ENCODE measurements at places on chromosomes 2 and 18. TPM values are rescaled to one million over a fixed set of nuclear protein-coding genes. Genes with fewer than 3 reads are reported as not detected.

GRCh38 chr2:126880817-126881216, 17.9 kb upstream of the TEX51 start:
- DNase-seq: no peak

DNA sequence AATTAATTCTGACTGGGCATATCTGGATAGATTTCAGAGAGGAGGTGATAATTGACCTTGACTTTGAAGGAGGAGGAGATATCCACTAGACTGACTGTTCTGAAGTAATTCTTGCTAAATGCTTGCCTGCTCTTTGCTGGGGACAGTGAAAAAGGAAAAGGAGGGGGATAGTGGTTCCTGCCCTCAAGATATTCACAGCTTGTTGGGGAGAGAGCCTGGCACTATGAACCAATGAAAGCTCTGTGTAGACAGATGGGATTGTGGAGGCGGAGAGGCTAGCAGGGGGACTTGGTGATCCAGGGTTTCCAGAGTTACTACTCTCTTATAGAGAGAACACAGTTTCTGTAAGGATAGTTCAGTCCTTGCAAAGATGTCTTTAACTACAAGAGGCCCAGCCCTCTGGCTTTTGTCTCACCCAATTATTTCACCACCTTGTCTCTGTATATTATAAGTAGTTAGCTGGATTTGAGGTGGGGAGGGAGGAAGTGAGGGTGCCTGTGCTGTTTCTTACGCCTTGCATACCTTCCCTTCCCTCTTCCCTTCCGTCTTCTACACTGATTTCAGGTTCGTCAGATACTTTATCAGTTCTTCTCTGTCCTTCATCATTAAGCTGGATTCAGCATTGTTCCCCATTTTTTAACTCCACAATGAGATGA, 190.4 kb downstream of the PRKCE start:
- no peak for DNase-seq

The TRPM8 gene
- total RNA-seq: 0.07 TPM

The PLEK gene
- total RNA-seq: not detected

The GCKR gene
- 0.88 TPM for total RNA-seq
